Brain (organoid and tissue), 16 donors: ENCODE measurements at places on chromosomes 1 and 21. TPM values are rescaled to one million over a fixed set of nuclear protein-coding genes. Genes with fewer than 3 reads are reported as not detected.
A peak's percentile ranks its signal among the peaks of the same experiment; 100 is the strongest.

DNA sequence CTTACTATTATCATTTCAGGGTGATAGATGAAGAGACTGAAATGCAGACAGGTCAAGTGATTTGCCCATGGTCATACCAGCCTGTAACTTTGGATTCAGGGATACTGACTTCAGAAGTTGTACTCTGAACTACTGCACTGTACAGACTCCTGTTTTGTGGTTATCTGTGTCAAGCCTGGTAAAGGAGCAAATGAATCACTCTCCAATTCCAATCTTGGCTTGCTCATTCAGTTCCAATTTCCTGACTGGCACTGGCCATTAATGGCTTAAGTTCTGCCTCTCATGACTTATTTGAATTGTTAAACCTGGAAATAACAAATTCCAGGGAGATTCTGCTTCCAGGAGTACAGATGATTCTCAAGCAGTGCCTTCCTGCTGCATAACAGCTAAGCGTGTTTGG, 45.4 kb upstream of the PLD5 start:
- DNase-seq, result no peak

- DNase-seq, result no peak
Measured at GRCh38 chr1:183776731-183777130, 28.2 kb upstream of the RGL1 start.

- DNase-seq, result no peak
Measured at GRCh38 chr1:226691247-226691646, 47.8 kb downstream of the ITPKB start.

DNA sequence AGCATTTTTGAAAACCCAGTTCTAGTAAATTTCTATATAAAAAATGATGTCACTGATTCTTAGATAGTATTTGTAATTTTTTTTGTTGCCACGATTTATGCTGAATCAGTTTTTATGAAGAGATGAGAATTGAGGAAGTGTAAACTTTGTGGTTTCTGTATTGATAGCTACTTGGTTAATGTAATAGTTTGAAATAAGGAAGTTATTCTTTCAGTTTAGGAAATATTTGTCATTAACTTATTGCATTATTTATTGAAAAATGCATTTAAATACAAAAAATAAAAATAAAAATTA, 97.8 kb downstream of the ZFYVE9 start:
- no peak for DNase-seq

Gene HSD3B1
- not detected for polyA plus RNA-seq

- peak; percentile 36 for DNase-seq
Measured at GRCh38 chr1:118154220-118154619, 30.8 kb downstream of the SPAG17 start.

GRCh38 chr1:162678439-162678838, 46.2 kb downstream of the DDR2 start:
- no peak for DNase-seq

Gene ADAMTS4
- polyA plus RNA-seq, result 17.3 TPM

DNA sequence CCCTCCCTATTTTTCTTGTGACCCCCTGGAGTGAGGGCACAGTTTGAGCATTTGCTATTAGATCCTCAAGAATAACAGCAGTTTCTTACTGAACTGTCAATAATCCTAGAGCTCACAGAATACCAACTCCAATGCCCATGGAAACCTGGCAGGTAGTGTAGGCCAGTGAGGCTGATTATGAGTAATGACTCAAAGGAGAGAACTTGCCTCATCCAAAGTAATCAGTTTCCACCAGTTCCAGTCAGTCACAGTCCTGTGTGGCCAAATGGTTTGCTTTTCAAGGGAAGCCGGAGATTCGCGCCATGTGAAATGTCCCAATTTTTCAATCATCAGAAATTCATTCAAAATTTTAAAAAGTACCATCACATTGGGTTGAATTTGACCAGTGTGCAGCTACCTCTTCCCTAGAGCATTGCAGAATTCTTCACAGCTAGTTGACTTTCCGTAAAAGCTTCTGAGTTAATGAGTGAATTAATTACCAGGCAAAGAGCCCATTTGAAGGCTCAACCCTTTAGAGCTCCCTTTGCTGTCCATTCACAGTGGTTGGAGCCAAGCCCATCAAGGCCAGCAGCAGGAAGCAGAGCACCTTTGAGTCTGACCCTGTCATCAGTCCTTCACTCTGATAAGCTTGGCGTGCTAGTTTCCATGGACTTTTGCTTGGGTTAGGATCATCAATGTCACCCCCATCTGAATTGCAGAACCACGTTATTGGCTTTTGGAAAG, 170.3 kb downstream of the KAZN start:
- no peak for DNase-seq

GRCh38 chr1:112358061-112358770, 37.8 kb upstream of the CTTNBP2NL start:
- no peak for DNase-seq

GRCh38 chr1:201444792-201445191, 23.3 kb upstream of the TNNI1 start:
- no peak for DNase-seq

- no peak for DNase-seq
Measured at GRCh38 chr21:42555756-42556438, 42.2 kb downstream of the SLC37A1 start.

Gene DNALI1
- polyA plus RNA-seq, result 57.5 TPM

Gene KRTAP10-1
- not detected for polyA plus RNA-seq

Gene IFNGR2
- 40.4 TPM for polyA plus RNA-seq

Gene AUNIP
- polyA plus RNA-seq, result 2.8 TPM

DNA sequence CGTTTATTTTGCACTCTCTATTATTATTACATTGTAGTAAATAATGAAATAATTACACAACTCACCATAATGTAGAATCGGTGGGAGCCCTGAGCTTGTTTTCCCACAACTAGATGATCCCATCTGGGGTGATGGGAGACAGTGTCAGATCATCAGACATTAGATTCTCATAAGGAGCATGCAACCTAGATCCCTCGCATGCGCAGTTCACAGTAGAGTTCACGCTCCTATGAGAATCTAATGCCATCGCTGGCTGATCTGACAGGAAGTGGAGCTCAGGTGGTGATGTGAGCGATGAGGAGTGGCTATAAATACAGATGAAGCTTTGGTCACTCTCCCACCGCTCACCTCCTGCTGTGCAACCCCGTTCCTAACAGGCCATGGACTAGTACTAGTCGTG, 112.1 kb downstream of the ROR1 start:
- DNase-seq, result no peak

Gene SEMA4A
- 6.6 TPM for polyA plus RNA-seq

- no peak for DNase-seq
Measured at GRCh38 chr1:110897681-110898080, 24.7 kb downstream of the CD53 start.

Gene SDHB
- polyA plus RNA-seq, result 131 TPM

GRCh38 chr1:26160527-26161414, 1.9 kb downstream of the FAM110D start:
- DNase-seq, result no peak

GRCh38 chr1:228047183-228047466, 35.4 kb upstream of the ARF1 start:
- no peak for DNase-seq

DNA sequence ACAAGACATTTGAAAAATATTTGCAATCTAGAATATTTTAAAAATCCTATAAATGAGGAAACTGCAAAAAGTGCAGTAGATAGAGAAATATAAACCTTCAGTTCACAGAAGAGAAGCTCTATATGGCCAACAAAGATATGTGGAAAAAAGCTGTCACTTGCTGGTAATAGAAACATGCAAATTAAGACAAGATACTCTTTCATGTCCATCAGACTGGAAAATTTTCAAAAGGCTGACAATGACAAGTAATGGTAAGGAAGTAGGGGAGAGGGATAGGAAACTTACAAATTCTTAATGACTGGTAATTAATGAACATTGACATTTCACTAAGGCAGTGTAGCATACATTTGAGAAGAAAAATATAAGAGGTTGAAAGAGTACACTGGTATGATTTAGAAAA, 147.9 kb downstream of the MRPL39 start:
- DNase-seq, result no peak

Gene LIX1L
- 23.2 TPM for polyA plus RNA-seq

Gene TMEM9
- polyA plus RNA-seq, result 165 TPM

DNA sequence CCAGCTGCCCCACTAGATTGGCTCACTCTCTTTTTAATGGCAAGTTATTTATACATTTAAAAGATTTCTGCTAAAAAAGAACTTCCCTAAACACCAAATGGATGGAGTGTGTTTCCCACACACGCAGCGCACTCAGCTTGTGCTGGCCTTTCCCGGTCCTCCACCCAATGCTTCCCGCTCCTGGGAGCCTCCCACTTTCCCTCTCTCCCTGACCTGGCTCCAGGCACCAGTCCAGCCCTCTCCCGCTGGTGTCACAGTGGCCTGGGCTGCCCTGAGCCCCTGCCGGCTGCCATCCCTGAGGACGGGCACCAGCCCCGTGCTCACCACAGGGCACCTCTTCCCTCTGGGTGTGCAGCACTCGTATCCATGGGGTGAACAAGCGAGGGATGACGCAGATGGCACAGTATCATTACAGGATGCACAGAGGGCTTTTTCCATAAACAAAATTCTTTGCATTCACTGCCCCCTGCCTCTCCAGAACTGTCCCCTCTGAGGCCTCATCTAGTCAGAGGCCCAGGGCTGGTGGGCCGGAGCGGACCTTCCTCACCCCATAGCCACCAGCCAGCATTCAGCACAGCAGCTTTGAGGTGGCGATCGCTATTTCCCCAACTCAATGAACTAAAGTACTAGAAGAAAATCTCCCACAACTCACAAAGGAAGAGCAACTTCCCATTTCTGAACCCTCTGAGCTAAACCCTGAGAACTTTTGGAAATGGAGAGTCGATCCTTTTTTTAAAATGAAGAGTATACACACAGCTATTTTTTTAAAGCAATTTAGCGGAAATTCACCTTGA, 68.5 kb downstream of the SLC37A1 start:
- no peak for DNase-seq

Gene WLS
- polyA plus RNA-seq, result 95.8 TPM

Gene OLIG2
- polyA plus RNA-seq, result 33.3 TPM

DNA sequence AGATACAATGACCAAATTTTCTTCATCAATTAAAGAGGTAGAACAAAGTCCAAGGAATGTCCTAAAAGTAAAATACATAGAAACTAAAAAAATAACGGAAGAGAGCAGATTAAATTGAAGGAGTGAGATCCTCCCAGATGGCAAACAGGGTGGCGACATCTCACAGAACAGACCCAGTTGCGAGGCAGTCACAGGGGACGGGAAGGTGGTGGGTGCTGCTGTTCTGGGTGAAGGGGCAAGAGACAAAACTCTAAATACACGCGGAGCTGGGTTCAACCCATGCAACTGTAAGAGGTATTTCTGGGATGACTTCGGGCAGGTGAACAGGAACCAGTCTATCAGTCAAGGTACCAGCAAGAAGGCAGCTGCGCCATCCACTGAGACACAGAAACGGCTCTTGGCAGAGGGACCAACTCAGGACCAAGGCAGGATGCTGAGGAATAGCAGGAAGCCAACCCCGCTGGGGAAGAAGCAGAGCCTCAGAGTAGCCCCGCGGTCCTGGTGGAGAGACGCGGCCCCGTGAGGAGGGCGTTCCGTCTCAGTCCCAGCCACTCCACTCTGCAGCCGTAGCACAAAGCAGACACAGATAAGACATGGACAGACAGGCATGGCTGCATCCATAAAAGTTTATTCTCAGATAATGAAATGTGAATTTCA, 32.2 kb downstream of the WDR4 start:
- no peak for DNase-seq

DNA sequence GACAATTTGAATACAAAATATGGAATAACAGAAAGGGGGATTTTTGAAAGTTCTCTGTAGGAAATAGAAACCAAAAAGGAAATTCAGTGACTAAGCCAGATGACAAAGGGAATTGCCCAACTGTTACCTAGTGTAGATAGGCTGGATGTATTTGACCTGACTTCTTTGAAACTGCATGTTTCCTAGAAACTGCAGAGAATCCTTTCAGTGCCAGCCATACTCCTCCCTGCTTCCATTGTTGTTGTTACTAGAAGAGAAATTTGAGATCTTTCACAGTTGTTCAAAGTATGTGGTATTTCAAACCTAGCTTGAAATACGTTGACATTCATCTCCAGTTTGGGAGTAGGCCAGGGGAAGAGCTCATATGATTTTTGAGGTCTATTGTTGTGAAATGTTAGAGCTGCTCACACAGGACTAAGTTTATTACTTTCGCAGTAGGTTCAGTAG, 1.8 kb upstream of the GBP5 start:
- peak; percentile 46 for DNase-seq
